HepG2 (cell line): ENCODE measurements at places on chromosomes 6 and 20.
A peak's percentile ranks its signal among the peaks of the same experiment; 100 is the strongest.

DNA sequence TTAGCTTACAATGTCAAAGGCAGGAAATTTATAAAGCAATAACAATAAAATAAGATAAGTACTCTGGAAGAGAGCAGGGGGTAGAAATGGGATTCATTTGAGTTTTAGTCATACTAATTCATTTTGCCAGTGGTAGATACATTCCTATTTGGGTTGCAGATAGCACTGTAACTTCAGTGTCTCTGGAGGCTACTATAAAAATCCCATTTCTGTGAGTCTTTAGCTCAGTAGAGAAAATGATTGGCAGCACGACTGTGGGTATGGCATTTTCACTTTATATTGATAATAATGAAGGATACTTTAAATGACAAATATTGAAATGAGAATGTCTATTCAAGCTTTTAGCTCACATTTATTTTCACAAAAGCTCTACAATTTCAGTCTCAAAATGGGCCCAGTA is 93.6 kb downstream of the FHL5 start:
- no peak for DNase-seq

GRCh38 chr6:88695937-88696336 is 267.5 kb downstream of the RNGTT start:
- no peak for DNase-seq

- no peak for DNase-seq
Observed at GRCh38 chr6:44327096-44327495, 13.9 kb upstream of the AARS2 start.

DNA sequence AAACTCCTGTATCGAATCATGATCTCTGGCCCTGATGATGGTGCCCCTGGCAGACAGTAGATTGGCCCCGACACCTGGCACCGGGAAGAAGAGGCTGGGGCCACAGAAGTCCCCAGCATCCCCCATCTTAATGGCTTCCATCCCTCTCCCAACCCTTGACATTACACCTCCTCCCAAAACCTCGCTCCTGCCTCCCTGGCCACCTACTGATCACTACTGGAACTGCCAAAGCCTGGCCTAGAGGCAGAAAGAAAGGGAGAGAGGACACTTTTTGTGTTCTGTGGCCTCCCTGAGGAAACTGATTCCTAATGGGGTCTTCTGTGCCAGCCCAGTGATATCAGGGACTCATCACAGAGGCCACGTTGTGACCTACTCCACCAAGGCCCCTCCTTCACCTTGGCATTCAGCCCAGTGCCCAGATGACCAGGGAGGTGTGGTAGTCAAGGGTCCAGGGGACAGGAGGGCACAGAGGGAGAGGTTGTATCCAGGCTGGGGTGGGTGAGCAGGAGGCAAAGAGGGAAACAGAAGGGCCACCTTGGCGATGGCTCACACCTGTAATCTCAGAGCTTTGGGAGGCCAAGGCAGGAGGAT is 6.1 kb downstream of the C20orf173 start:
- DNase-seq, result peak; percentile 47

DNA sequence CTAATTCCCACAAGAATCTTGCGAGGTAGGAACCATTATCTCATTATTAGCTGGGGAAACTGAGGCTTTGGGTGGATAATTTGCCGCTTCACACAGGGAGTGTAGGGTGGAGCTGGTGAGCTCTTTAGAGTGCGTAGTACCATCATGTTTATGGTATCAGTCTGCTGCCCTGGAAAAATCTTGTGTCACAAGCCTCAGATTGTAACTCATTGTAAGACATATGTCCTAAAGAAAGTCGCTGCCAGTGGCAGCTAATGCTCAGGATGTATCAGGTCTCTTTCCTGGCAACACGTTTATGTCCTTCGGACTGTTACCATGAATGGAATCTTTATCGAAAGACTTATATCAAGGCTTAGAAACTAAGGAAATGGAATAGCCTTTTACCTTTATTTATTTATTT is 1.9 kb downstream of the ZFAND3 start:
- no peak for DNase-seq

- no peak for DNase-seq
Observed at GRCh38 chr6:129183681-129184301, 300.9 kb downstream of the LAMA2 start.

- DNase-seq, result no peak
Observed at GRCh38 chr6:137736911-137737310, 130.1 kb upstream of the TNFAIP3 start.

GRCh38 chr20:35174458-35175216 is 2.8 kb downstream of the PROCR start:
- peak; percentile 84 for DNase-seq

DNA sequence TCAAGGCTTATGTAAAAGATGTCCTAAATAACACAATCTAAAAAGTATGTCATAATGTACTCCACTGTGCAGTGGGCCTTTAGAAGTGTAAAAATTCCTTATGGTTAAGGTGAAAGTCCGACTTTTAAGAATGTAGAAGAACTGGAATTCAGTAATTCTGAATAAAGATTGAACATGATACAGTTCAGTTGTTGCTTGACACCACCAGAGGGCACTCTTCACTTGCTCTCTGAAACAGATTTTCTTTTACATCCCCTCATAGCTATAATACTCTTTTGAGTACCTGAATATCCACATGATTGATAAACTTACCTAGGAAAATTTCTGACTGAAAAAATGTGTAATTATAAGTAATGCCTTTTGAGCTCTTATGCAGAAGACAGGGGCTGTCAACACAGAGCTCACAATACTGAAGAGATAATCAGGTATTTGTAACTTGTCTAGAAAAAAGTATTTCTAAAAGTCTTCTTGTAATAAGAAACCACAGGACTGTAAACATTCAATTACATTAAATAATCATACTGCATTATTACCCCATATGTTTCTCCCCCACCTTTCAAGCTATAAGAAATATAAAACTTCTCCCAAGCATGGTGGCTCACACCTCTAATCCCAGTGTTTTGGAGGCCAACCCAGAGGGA is 92.1 kb downstream of the POPDC3 start:
- peak; percentile 46 for DNase-seq

DNA sequence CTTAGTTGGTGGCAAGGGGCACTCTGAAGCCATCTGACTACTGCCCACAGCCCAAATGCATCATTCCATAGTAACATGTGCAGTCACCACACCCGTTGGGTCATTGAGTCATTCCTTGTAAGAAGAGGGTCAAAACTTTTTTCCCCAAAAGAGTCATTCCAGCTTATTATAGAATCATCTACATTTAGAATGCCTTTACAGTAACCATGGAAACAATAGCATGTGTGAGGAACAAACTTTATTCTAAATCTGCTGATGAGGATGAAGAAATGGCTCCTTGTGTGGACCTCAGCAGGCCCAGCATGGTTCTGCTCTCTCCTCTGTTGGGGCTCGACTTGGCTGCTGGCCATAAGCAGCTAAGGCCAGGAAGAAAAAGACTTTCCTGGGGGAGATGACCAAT is 111.2 kb upstream of the PTPRT start:
- DNase-seq, result no peak

DNA sequence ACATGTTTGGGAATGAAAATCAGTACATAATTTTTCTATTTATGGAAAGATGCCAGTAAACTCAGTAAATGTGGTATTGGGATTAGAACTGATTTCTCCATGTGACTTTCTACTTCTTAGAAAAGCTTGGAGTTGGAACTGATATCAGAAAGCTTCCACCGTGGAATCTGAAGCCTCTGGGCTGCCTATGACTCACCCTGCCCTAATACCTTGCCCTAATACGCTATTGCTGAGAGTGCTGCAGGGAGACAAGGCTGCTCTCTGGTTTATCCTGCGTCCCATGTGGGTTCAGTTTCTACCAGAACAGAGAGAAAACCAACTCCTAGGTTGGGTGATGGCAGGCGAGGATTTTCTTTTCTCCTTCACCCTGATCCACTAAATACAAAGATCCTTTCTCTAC is 3.3 kb upstream of the STMND1 start:
- DNase-seq, result no peak

GRCh38 chr20:50772420-50773185 is 22.3 kb upstream of the BCAS4 start:
- no peak for DNase-seq

DNA sequence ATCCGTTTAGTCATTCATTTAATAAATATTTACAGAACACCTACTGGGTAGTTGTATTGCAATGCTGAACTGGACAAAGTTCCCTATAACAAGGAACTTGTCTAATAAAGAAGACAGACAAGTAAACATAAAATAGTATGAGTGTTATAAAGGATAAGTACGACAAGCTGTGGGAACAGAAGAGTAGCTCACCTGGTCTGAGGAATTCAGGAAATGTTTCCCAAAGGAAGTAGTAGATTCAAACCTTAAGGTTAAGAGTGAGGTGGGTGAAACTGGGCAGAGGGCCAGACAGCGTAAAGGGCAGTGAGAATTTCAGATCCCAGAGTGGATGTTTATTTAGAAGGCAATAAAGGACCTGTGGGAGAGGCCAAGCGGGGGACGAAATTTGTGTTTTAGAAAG is 72.3 kb upstream of the CD2AP start:
- no peak for DNase-seq

- no peak for DNase-seq
Observed at GRCh38 chr6:20978151-20978614, 443.9 kb downstream of the CDKAL1 start.

DNA sequence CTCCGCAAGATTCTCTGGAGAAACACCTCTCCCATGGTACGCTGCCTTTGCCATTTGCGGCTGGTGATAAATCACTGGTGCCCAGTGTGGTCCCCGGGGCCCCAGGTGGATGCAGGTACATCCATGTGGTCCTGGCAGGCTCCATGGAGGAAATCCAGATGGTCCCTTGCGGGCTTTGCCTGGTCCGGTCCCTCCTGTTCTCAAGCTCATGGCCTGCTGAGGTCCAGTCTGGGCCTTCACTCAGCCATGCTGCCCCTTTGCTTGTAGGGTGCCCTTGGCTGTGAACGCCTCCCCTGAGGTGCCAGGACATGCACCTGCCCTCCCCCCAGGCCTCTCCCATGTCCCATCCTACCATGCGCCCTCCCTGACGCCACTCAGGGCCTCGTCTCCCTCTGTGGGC is 21.2 kb upstream of the DACT2 start:
- DNase-seq, result no peak

GRCh38 chr6:35170891-35171290 is 29.8 kb upstream of the TCP11 start:
- no peak for DNase-seq

GRCh38 chr6:96886519-96886918 is 11.2 kb downstream of the NDUFAF4 start:
- DNase-seq, result no peak

- DNase-seq, result no peak
Observed at GRCh38 chr20:16744178-16744807, 3.9 kb upstream of the OTOR start.

DNA sequence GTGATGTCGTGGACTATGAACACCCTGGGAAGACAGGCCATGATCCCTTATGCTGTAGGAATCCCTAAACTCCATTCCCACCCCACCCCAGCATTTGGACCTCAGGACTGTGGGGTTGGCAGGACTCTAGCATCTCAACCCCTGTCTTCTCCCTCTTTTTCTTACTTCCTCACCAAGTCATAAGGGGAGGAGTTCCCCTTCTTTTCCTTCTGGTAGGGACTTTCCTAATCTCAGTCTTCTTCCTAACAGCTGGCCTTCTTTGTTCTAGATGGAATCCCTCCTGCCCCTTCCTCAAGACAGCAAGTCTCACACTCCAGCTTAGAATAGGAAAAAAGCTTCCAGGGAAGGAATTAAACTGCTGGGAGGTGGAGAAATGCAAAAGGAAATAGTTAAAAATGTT is 2.3 kb upstream of the SIRPB2 start:
- DNase-seq, result no peak

DNA sequence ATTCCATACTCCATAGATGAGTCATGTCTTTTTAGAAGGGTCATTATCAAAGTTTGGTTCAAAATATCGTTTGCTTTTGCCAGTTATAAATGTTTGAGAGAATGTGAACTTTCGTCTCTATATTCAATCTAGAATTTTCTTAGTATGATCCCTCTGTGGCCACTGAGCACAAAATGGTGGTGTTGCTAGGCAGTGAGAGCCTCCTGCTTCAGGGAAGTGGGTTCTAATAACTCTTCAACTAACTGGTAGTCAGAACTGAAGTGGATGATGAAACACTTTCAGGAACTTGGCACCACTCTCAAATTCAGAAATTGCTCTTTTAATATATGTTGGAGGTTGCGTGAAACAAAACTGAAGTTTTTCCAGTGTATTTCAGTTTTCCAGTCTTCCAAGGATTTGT is 125.0 kb upstream of the DOK5 start:
- no peak for DNase-seq

- no peak for DNase-seq
Observed at GRCh38 chr20:1326031-1326930, 2.7 kb downstream of the SDCBP2 start.

DNA sequence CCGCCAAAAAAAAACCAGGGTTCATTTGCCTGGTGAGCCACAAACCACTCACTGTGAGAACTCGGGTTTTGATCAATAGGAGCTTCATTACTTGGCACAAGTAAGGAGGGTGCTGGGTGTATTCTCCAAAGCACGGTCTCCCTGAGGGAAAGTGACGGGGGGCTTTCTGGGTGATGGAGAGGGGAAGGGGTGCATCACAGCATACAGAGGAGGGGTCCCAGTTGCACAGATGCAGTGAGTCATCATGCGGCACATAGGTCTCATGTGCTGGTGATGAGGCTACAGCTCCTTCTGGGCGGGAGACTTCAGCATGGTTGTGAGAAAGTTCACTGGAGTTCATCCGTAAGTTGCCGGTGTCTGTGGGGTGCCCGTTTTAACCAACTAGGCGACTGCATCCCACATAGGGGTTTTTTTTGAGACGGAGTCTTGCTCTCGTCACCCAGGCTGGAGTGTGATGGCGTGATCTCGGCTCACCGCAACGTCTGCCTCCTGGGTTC is 36.2 kb downstream of the SUN5 start:
- DNase-seq, result no peak

DNA sequence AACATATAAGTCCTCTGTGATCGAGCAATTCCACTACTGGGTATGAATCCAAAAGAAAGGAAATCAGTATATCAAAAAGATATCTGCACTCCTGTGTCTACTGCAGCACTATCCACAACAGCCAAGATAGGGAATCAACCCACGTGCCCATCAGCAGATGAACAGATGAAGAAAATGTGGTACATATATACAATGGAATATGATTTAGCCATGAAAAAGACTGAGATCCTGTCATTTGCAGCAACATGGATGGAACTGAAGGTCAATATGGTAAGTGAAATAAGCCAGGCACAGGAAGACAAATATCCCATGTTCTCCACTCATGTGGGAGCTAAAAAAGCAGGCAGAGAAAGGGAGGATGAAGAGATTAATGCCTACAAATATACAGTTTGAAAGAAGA is 95.7 kb upstream of the POPDC3 start:
- no peak for DNase-seq
